ENCODE measurements at places on chromosomes 12 and 14. TPM values are rescaled to one million over a fixed set of nuclear protein-coding genes. Genes with fewer than 3 reads are reported as not detected.

CPNE6 gene
- not detected for total RNA-seq

BICD1 gene
- 8.1 TPM for total RNA-seq

EML5 gene
- total RNA-seq = 1.3 TPM

ANO6 gene
- total RNA-seq = 28.2 TPM

CCDC175 gene
- total RNA-seq = not detected

NOVA1 gene
- 2.4 TPM for total RNA-seq

TNFAIP2 gene
- 26.6 TPM for total RNA-seq

SMOC1 gene
- 4.2 TPM for total RNA-seq

All from pancreas (tissue), 10 donors.